Stimulated activated CD4-positive, alpha-beta T cell treated with anti-CD3 and anti-CD28 coated beads, Interleukin-2, amount 100 ng/mL, for 48 hours (primary cell): ENCODE measurements at places on chromosomes 7 and 10.

- DNase-seq = no peak
Observed at GRCh38 chr7:36408589-36408988, 18.9 kb downstream of the ANLN start.

DNA sequence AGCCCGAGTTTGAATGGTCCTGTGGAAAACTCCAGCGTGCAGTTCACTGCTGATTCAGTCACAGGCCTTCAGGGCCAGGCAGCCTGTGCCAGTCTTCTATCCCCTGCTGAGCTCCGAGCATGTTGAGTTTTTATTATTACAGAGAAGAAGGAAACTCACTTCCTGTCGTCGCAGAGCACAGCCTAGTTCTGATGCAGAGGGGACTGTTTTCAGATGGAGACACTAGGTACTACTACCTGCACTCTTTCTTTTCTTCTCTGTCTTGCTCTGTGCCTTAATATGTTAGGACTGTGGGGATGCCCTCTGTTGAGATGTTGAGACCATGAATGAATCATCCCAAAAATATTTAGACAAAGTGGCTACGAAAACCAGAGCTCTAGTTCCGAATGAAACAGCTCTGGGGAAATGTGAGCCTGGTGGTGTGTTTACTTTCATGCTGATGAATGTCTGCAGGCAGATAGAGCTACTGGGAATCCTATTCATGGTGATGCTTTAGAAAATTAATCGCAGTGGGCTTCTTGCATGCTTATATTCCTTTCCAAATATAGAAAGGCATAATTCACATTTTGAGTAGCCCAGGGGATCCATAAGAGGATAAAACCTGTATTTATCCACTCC is 29.6 kb downstream of the CASP7 start:
- no peak for DNase-seq

DNA sequence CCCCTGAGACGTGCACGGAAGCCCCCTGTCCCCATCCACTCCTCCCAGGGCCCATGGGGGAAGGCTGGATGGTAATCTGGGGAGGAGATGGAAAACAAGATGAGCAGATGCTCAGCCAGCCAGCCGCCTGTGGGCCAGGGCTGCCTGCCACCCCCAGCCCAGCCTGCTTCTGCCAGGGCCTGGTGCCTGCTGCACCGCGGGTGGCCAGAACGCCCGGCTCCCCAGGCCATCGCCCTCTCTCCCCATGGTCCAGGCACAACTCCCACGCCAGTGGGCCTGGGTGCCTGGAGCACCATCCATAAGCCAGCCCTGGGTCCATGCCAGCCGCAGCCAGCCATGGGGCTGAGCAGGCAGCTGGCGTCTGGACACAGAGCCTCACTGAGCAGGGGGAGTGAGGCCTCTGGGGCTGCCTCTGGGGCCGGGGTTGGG is 57.2 kb upstream of the ELN start:
- DNase-seq = no peak

- DNase-seq = no peak
Observed at GRCh38 chr10:118234683-118235082, 107.4 kb downstream of the FAM204A start.

- no peak for DNase-seq
Observed at GRCh38 chr7:133672866-133673265, 420.0 kb downstream of the EXOC4 start.

- DNase-seq = peak; percentile 1
Observed at GRCh38 chr7:99693427-99694200, 13.8 kb upstream of the CYP3A5 start.

DNA sequence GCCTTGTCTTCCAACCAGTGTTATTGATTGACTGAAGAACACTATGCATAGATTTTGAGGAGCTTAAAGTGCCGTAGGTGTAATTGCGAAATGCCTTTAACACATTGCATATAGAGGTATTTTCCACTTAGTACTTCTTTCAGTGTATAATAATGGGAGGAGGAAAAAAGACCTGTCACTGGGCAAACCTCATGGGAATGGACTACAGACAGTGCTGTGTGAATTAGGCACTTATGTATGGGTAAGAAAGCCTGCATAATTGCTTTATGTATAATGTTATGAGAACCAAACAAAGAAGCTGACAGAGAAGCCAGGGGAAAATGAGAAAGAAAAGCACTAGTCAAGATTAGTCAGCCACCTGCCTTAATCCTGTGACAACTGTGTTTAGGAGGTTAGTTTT is 12.4 kb upstream of the SCRN1 start:
- DNase-seq = no peak

DNA sequence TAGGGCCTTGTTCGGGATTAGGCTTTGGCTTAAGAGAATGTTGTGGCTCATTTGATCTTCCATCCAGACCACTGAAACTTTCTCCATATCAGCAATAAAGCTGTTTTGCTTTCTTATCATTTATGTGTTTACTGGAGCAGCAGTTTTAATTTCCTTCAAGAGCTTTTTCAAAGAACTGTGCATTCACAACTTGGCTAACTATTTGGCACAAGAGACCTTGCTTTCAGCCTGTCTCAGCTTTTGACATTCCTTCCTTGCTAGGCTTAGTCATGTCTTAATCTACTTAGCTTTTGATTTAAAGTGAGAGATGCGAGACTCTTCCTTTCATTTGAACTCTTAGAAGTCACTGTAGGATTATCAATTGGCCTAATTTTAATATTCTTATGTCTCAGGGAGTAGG is 19.1 kb upstream of the AKR1B1 start:
- DNase-seq = no peak

GRCh38 chr10:11864727-11865126 is 41.6 kb downstream of the PROSER2 start:
- no peak for DNase-seq

DNA sequence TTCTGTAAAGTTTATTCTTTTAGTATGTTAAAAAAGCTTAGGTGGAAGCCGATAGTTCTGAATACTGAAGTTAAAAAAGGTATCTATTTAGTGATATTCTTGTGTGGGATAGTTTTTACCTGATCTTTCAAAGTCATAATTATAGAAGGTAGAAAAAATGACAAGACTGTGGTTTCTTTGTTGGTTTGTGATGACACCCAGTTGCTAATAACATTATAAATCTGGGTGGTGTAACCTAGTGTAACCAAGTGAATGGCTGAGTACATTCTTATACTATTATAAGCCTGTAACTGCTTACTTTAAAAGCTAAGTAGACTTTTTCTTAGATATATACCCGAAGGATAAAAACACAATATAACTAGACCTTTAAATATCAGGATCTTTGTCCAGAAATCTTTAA is 2.3 kb downstream of the CDK13 start:
- no peak for DNase-seq

DNA sequence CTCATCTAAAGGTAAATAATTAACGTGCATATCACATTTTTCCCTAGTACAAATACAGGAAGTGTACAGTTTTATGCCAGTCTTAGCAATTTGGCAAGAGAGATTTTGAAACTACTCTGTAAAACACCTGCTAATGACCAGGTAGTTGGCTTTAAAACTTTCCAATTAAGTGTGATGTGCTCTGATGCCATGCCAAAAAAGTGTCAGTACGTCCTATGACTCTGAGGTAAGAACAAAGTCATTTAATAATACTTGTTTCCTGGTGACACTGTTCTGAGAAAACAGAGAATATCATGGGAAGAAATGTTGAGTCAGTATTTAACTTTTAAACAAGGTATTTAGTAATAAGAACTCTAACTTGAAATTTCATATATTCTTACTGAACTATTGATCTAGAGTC is 9.6 kb downstream of the PDZD8 start:
- no peak for DNase-seq

- DNase-seq = no peak
Observed at GRCh38 chr7:21580073-21580521, 37.3 kb downstream of the DNAH11 start.

GRCh38 chr10:7085147-7085912 is 325.5 kb downstream of the SFMBT2 start:
- DNase-seq = no peak

DNA sequence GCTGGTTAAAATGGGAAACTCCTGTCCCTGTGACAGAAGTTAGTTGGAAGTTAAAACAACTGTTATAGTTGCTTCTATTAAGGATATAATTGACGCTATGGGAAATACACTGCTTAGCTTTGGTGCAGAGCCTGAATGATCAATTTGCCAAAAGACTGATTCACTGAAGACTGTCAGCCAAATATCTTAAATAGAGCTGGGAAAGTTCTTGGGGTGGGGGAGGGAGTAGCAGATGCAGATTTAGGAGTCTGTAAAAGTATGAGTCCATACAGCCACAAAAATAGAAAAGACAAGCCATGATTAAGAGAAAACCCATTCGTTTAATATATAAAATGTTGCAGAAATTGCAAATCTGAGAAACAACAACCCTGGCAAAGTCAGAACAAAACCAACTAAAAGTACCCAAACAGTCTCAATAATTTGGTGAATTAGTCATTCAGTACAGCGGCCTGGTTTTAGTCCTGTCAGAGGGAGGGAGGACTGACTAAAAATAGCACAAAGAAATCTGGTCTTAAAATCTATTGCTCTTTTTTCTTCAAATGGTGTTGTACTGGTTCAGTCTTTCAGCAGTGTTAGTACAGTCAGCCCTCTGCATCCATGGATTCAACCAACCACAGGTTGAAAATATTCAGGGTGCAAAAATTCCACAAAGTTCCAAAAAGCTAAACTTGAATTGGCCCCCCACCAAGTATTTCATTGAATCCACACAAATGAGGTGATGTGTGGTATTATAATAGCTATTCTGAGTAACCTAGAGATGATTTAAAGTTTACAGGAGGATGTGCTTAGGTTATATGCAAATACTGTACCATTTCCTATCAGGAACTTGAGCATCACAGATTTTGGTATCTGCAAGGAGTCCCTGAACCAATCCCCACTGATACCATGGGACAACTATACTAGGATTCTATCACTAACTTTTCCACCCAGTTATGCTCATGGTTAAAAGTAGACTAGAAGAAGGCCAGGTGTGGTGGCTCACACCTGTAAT is 30.0 kb downstream of the STK17A start:
- DNase-seq = no peak

- DNase-seq = no peak
Observed at GRCh38 chr10:132554991-132555647, 17.5 kb downstream of the INPP5A start.

GRCh38 chr7:74606101-74606908 is 51.2 kb upstream of the GTF2I start:
- DNase-seq = peak; percentile 36

DNA sequence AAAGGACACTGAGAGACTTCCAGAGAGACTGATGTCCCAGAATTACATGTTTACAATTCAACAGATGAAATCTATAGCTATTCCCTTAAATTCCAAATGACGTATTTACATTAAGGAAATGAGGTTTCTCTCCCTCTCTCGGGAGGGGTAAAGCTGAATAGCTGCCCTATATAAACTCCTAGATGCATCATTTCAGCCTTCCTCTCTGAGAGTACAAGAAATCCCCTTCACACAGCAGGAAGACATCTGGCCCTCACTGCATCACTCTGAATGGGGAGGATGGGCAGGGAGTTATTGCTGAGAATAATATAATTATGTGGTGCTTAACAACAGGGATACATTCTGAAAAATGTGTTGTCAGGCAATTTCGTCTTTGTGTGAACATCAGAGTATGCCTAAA is 11.0 kb downstream of the POT1 start:
- DNase-seq = no peak

- no peak for DNase-seq
Observed at GRCh38 chr10:100747456-100748230, 2.3 kb downstream of the PAX2 start.

DNA sequence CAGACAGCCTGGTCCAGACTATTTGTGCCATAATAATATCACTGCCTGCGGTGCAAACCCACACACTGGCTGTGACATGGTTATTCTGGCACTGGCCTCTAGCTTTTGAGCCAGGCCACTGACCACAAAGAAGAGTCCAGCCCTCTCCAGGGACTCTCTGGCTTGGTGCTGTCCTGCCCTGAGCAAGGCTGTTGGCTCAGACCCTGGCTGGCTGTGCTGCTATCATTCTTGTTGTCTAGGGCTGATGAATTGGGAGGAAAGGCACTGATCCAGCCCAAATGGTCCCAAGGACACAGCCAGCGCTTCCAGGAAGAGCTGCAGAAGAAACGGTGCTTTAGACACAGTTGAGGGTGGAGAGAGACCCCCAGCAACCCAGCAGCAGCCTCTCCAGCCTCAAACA is 80.8 kb downstream of the TMEM130 start:
- no peak for DNase-seq

DNA sequence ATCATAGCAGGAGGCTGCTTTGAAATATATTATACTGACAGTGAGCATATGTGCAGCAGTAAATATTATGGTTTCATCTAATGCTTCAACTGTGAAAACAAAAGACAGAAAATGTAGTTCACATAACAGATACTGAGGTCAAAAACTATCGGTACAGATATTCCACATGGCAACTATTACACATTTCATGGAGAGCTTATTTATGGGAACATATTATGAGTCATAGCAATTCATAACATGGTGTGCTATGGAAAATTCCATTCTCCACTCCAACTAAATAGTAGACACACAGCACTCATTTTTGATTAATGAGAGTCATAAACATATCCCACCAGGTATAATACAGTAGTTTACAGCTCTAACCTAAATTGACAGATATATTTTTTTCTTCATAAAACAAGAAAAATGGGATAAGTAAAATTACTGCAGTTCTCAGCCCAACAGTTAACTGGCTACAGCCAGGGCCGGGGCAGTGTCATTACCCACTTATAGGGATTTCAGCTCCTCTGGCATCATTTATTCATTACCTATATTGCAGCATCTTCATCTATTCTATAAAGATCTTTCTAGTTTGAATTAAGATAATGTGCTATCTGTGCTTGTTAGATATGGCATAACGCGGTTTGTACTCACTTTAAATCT is 475.6 kb upstream of the KLF6 start:
- DNase-seq = no peak

DNA sequence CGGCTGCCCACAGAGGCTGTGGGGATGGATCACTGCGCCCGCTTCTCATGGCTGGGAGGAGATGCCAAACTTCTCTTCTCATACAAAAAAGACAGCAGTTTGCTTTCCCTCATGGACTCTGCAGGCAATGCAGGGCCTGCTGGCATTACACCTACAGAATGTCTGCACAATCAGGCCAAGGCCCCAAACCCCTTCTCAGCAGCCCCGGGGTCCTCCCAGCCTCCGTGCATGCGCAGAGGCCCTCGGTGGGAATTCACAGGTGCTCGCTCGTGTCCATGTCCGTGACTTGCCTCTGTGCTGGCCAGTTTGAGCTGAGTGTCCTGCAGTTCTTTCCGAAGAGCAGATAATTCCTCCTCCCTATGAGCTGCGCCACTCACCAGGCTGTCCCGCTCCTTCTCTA is 63.6 kb downstream of the SPDYE5 start:
- DNase-seq = no peak

DNA sequence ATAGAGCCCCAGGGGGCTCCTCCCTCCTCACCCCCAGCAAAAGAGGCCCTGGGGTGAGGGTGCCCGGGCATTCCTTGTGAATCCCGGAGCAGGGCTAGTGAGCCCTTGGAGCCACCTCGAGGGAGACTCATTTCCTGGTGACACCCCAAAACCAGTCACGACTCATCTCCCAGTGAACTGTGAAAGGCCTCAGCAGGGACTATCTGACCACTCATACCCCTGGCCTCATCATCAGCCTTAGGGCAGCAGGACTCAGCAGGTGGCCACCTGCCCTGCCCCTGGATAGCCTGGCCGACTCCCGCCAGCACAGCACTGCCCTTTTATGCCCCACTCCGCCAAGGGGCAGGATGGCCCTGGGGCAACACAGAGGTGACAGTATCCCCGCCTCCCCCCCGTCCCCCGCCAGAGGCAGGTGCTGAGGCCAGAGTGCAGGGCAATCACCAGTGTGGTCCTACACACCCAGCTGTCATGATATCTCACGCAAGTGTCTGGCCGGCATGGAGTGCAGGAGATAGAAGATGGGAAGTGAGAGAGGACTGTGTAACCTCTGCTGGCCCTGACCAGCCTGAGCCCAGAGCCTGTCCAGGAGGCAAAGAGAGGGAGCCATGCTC is 3.2 kb downstream of the SNCG start:
- DNase-seq = no peak

GRCh38 chr7:87013840-87014190 is 45.6 kb downstream of the ELAPOR2 start:
- DNase-seq = no peak
